Activated CD4-positive, alpha-beta memory T cell treated with anti-CD3 and anti-CD28 coated beads for 36 hours (primary cell): ENCODE measurements at places on chromosomes 6 and 20. TPM values are rescaled to one million over a fixed set of nuclear protein-coding genes. Genes with fewer than 3 reads are reported as not detected.

ZSCAN31 gene
- 0.77 TPM for total RNA-seq

NFATC2 gene
- total RNA-seq, result 36.5 TPM

RSPO4 gene
- not detected for total RNA-seq

L3MBTL1 gene
- total RNA-seq, result 6.5 TPM

TCF19 gene
- 93.0 TPM for total RNA-seq
